Testis (tissue), 5 donors: ENCODE measurements at places on chromosomes 11 and 22. TPM values are rescaled to one million over a fixed set of nuclear protein-coding genes. Genes with fewer than 3 reads are reported as not detected.

GRCh38 chr11:1717745-1718144 is 20.8 kb downstream of the KRTAP5-6 start:
- H3K27ac ChIP-seq, result no peak overlapping the region
- H3K4me3 ChIP-seq, result no peak overlapping the region
- DNase-seq, result no peak
- H3K27me3 ChIP-seq, result no peaks in the 10 kb centered on the region
- no peaks in the 10 kb centered on the region for H3K36me3 ChIP-seq

- DNase-seq, result no peak
- peaks cover 83% of the 10 kb centered on the region for H3K4me1 ChIP-seq
- no peak overlapping the region for H3K4me3 ChIP-seq
- no peaks in the 10 kb centered on the region for H3K27me3 ChIP-seq
- H3K36me3 ChIP-seq, result no peaks in the 10 kb centered on the region
Measured at GRCh38 chr11:76769645-76770586, 13.2 kb upstream of the TSKU start.

GRCh38 chr11:6771926-6772893 is at the start of gene OR2AG2:
TSS of gene OR2AG2 (minus strand) at chr11:6771976. CDS start at chr11:6768957, 3,019 bp downstream.
- no peaks in the 10 kb centered on the region for H3K4me1 ChIP-seq
- no peak within 1 kb of the TSS for H3K4me3 ChIP-seq
- no peak within 1 kb of the TSS for H3K27ac ChIP-seq

DNA sequence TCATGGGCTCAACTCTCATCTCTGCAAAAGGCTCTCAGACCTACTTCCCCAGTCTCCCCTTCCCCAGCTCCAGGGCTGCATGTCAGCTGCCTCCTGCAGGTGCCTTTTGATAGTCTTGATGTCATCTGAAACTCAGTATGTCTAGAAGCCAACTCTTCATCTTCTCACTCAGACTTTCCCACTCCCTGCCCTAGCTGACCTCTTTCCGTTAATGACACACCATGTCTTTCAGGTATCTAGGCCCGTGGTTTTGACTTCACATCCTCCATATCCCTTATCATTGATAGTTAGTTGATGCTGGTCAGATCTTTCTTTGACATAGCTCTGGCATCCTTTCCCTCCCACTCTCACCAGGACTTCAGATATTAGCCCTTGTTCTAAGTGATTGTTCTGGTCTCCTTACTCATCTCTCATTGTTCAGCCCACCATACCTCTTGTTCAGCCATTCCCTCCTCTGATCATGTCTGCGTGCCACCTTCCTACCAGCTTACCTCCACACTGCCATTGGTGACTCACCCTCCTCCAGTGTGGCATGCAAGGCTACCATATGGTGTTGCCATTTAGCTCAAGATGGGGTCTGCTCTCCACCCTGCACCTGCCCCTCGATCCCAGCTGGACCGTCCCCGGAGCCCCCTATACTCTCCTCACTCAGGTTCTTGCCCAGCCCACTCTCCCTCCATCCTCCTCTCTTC is 18.4 kb downstream of the TTC12 start:
- H3K27ac ChIP-seq, result no peak overlapping the region
- H3K4me1 ChIP-seq, result no peaks in the 10 kb centered on the region
- no peaks in the 10 kb centered on the region for H3K36me3 ChIP-seq
- DNase-seq, result no peak
- no peak overlapping the region for H3K4me3 ChIP-seq
- H3K27me3 ChIP-seq, result no peaks in the 10 kb centered on the region

GRCh38 chr11:2588809-2589537 is 110.8 kb downstream of the KCNQ1OT1 start:
- H3K4me1 ChIP-seq, result no peaks in the 10 kb centered on the region
- H3K36me3 ChIP-seq, result no peaks in the 10 kb centered on the region
- peak; percentile 9 for DNase-seq
- no peaks in the 10 kb centered on the region for H3K27me3 ChIP-seq
- H3K27ac ChIP-seq, result no peak overlapping the region

DNA sequence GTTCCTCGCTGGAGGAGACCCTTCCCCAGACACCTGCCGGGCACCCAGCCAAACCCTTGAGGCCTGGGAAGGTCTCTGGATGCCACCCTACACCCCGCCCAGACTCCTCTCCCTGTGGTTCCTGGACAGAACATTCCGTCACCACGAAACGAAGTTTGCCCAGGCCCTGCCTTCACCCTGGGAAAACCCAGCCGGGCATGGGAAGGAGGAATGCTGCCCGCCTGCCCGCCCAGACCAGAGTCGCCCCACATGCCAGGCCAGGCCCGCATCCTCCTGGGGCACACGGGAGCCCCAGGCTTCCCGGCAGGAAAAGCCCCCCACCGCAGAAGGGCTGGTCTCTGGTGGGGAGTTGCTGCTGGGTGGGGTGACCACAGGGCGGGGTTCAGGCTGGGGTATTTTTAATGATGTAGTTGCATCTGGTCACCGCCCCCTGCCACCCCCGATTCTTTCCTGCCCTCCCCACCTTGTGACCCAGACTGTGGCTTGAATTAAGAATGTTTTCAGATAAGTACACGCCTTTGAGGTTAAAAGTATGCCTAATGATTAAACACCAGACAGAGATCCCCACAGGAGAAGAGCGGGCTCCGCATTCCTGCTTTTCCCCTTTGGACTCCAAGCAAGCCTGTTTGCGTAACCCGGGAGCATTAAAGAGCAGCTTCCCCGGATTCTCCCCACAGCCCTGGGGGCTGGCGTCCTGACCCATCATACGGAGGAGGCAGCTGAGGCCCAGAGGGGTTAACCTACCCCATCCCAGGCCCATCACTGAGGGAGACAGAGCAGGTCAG is 44.6 kb upstream of the PPARA start:
- no peaks in the 10 kb centered on the region for H3K36me3 ChIP-seq
- H3K4me1 ChIP-seq, result peaks cover 93% of the 10 kb centered on the region
- no peak overlapping the region for H3K4me3 ChIP-seq
- H3K27me3 ChIP-seq, result no peaks in the 10 kb centered on the region
- DNase-seq, result no peak

DNA sequence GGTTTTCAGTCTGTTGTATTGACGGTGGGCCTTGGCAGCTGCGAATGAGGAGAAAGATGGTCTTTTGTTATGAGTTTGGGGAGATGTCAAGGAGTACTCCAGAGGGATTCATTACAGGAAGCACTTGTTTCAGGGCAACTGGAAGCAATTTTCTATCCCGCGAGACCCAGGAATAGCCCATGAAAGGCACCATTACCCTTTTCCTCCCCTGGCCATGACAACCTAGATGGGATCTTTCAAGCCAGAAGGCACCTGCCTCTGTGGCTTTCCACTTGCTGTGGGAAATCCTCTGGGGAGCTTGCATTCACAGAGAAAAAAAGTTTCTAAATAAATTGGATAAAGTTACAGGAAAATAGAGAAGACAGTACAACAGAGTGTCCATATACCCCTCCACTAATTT is 2.7 kb downstream of the ZNF215 start:
- no peaks in the 10 kb centered on the region for H3K4me1 ChIP-seq
- no peak overlapping the region for H3K4me3 ChIP-seq
- no peaks in the 10 kb centered on the region for H3K27me3 ChIP-seq
- H3K27ac ChIP-seq, result no peak overlapping the region

RASD2 gene
- total RNA-seq, result 1.7 TPM

ELF5 gene
- total RNA-seq, result 0.43 TPM

MISFA gene
- 202 TPM for total RNA-seq

SLC22A12 gene
- not detected for total RNA-seq

OAF gene
- total RNA-seq, result 8.5 TPM
